ENCODE measurements at places on chromosomes 12 and 14.
A peak's percentile ranks its signal among the peaks of the same experiment; 100 is the strongest.

DNA sequence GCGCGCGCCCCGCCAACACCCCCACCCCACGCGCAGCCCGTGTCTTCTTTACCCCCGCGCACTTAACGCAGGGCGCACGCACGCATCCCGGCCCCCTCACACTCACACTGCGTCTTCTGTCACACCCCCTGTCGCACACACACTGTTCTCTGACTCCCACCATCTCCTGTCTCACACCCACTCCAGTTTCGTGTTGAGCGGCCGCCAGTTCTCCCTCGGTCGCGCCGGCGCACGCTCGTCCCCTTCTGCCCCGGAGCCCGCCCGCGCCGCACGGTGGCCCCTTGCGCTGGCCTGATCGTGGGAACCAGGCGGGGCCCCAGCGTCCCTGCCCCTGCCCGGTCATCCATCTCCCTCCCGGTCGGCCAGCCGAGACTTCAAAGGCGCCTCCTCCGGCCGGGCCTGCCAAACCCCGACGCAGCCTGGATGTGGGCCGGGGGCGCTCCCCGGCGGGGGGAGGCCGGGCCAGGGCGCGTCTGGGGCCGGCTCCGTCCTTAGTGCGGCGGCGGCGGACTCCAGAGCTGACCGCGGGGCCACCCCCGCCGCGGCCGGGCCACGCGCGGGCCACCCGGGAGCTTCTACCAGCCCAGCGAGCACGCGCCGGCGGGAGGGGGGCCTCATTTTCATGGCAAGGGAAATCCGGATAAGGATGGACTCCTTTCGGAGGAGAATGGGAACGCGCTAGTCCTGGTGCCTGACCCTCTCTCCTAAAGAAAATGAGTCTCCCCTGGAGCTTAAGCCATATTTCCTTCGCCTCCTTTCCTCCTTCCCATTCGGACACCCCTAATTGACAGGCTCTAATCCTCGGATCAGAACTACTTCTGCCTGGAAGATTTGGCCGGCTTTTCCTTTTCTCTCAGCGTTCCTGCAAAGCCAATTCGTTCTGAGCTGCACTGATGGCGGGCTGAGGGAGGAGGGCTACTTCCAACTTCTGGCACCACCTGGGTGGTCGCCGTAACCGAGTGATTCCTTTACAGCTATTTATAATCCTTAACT lies 82.0 kb upstream of the HMGA2 start:
- peak; percentile 17 for DNase-seq

- DNase-seq: no peak
These were observed 1.3 kb upstream of the TCP11L2 start for GRCh38 chr12:106301241-106301610.

- DNase-seq: no peak
These were observed 63.1 kb downstream of the C14orf132 start for GRCh38 chr14:96102081-96102856.

GRCh38 chr12:97601934-97602720 lies 139.5 kb downstream of the RMST start:
- DNase-seq: no peak

DNA sequence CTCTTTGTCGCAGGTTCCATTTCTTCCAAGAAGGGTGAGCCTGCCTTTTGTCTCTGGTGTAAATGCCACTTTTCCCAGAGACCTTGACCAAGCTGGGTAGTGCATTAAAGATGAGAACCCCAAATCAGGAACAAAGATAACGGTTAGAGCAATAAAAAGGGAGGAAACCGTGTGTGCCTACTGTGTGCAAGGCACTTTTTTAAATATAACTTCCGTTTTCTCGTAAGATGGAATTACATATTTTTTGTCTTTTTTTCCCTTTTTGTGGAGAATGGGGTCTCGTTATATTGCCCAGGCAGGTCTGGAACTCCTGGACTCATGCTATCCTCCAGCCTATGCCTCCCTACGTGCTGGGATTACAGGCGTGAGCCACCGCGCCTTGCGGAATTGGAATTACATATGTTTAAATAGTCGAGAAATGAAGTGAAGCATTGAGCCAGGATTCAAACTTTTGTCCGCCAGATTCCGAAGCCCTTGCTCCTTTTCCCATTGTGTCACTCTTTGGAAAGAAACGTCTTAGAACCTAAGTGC lies 506 bp upstream of the NABP2 start:
- DNase-seq: no peak
